HT1080 (cell line): ENCODE measurements at places on chromosomes 6 and 20.

DNA sequence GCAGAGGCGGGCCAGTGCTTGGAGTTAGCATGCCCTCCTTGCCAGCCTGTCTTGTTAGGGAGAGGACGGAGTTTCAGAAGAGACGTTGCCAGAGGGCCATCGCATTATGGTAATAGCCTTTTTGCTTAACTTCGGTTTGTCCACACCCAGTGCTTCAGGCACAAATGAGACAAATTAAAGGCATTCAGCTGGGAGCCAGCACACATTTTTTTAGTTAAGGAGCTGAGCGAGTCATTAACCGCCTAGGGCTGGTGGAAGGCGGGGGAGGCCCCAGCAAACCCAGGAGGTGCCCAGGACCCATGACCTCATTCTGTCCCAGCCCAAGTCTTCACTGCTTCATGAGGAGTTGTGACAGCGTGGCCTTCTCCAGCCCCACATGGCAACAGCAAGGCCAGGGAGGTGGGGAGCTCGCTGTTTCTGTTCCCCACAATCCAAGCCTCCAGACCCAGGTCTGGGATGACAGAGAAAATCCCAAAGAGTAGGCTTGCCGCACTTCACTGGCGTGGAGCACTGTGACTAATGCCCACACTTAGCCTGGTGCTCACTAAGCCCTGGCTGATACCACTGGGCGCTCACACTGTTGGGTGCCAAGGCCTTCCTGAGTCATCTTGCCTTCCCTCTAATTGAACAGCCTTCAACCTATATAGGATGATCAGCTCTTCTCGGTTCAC lies 237.1 kb downstream of the ANKRD60 start:
- peak; percentile 78 for DNase-seq

DNA sequence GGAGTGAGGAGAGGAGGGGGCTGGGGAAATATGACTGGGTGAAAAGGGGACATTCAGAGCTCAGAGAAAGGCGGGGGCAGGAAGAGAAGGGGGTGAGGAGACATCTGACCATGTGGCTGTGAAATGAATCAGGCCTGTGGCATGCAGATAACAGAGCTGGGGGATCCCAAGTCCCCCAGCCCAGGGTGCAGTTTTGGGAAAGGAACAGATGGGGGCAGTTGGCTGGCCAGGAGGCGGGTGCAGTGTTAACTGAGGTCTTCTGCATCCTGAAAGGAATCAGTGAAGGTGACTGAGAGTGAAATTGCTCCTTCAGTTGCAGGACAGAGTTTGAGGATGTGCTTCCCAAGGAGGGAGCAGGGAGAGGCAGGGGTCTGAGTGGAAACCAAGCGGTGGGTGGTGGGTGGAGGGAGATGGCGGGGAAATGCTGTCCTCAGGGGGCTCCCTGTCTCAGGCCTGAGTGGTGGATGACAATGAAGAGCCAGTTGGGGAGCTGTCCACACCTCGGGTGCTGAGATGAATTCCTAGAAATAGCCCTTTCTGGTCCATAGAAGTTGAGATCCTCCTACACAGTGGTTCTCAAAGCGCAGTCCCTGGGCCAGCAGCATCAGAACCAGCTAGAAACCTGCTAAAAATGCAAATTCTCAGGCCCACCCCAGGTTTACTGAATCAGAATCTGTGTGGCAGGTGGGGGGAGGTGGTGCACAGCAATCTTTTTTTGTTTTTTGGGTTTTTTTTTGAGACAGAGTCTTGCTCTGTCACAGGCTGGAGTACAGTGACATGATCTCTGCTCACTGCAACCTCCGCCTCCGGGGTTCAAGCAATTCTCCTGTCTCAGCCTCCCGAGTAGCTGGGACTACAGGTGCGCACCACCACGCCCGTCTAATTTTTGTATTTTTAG lies 26.0 kb upstream of the CCDC167 start:
- DNase-seq = no peak

GRCh38 chr6:67679566-67680296 lies 955.4 kb upstream of the ADGRB3 start:
- DNase-seq = no peak

GRCh38 chr20:14580418-14581074 lies 243.1 kb upstream of the FLRT3 start:
- DNase-seq = no peak

DNA sequence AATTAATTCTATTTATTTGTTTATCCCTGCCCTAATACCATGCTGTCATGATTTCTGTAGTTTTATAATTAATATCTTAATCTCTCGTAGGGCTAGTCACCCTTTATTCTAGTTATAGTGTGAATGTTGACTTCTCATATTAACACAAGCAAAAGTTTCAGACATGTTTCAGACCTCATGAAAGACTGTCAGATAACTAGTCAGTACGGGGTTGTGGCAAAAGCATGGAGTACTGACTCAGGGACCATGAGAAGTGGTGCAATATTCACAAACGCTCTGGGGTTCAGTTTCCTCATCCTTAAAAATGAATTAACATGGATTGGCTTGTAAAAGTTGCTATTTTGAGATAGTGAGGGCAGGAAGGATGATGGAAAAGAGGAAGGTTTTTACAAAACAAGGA lies 148.9 kb downstream of the TMEM200A start:
- DNase-seq = no peak

- no peak for DNase-seq
Measured at GRCh38 chr6:63097222-63097621, 114.0 kb upstream of the FKBP1C start.

GRCh38 chr20:18360635-18361034 lies 72.3 kb downstream of the ZNF133 start:
- DNase-seq = peak; percentile 15

DNA sequence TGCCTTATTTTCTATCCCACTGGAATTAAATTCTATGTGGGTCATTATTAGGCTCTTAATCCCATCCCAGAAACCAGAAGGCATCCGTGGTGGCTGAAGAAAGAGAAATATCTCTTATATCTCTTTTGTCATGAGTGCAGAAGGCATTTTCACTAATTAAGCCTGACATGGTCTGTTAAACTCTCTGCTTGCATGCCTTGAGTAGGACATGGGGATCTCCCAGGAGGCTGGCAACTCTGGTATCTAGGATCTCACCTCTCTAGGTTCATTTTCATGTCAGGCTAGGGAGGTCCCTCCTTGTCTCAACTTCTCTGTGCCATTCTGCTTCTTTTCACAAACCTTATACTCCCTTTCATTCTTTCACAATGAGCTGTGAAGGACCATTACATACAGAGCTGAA lies 25.3 kb upstream of the GPR63 start:
- DNase-seq = no peak

GRCh38 chr6:78861509-78861908 lies 5.8 kb upstream of the IRAK1BP1 start:
- no peak for DNase-seq

DNA sequence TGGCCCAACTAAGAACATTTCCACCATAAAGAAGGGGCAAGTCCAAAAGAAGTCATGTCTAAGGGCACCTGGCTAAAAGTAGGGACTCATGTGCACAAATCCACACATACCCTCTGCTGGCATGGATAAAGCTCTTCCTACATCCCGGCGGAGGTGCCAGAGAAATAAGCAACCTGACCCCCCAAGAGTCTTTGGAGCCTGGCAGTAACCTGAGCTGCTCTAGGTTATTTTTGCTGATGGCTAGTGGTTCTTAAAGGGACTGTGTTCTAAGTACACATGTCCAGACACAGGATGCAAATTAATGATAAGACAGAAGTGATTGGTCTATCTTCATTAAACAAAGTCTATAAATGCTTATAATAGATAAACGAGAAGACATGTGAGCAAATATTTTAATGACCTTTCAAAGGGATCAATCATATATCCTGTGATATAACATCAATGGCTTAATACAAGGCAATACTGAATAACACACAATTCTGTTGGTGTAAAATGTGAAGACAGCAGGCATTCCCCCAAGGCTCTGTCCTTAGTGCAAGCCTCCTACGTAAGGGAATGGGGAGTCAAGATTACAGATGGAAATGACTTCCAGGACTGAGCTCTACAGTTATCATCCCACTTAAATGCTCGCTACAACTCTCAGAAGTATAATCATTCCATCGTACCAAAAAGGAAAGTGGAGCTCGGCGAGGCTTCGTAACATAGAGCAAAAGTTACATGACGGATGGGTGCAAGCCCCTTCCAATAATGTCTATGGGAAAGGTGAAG lies 52.5 kb downstream of the HIVEP2 start:
- DNase-seq = no peak

DNA sequence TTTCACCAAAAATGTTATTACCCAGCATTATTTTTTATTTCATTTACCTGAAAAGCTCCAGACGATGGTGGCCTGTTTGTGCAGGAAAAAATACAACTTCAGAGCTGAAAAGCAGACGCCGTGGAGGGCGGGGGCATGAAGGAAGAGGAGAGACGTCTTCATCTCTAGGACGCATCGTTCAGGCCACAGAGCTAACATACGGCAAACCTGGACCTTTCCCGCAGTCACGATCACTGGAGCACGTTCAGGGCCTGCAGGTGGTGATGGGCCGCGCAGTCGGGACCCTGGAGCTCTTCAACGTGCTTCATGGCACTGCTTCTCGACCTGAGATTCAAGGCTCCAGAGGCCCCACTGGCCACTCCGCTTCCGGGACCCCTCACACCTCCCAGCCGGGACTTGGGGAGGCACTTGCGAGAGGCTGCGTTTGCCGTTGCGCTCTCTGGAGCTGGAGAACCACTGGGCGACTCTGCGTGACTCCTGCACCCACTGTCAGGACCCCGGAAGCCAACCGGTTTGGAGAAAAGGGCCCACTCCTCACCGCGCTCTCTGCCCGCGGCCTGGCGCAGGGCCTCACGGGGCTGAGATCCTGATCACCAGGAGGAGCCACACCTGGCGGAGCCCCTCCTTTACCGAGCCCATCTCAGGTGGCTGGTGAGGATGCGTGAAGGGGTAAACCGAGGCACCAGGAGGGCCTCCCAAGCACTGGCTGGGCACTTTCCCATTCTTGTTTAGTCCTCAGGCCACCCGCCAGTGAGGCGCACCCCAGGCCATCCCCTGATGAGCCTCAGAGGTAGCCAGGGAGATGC lies 164.4 kb upstream of the AFDN start:
- no peak for DNase-seq

GRCh38 chr6:389622-390021 lies 1.9 kb upstream of the IRF4 start:
- no peak for DNase-seq

GRCh38 chr6:17663226-17663625 lies 43.5 kb downstream of the NUP153 start:
- DNase-seq = no peak

DNA sequence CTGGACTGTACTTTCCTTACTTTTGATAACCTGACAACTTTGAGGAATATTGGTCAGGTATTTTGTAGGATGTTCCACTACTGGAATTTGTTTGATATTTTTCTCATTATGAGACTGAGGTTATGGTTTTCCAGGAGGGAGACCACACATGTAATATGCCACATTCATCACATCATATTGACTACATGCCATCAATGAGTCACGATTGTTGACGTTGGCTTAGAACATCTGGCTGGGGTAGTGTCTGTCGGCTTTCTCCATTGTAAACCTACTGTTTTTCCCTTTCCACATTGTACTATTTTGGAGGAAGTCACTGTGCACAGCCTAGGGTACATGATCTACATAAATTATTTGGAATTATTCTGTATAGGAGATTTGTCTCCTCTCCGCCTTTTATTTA lies 1.4 kb upstream of the STX11 start:
- no peak for DNase-seq

DNA sequence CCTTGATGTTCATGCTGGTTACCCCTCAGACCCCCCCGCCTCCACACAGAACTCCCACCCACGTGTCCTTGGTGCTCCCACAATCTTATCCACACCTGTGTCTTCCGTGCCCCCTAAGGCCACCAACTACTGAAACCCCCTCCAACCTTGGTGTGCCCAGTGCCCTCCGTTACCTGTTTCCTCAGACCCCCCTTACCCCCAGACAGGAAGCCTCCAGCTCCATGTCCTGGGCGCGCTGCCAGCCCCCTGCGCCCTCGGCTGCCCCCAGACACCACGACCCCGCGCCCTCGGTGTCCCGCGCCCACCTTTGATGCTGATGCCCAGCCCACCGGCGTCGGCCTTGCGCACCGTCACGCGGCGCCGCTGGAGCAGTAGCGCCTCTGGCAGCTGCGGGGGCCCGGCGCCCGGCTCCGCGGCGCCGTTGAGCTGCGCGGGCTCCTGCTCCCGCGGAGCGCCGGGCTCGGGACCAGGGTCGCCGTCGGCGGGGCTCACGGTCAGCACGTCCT lies 504 bp downstream of the SNTA1 start:
- no peak for DNase-seq

DNA sequence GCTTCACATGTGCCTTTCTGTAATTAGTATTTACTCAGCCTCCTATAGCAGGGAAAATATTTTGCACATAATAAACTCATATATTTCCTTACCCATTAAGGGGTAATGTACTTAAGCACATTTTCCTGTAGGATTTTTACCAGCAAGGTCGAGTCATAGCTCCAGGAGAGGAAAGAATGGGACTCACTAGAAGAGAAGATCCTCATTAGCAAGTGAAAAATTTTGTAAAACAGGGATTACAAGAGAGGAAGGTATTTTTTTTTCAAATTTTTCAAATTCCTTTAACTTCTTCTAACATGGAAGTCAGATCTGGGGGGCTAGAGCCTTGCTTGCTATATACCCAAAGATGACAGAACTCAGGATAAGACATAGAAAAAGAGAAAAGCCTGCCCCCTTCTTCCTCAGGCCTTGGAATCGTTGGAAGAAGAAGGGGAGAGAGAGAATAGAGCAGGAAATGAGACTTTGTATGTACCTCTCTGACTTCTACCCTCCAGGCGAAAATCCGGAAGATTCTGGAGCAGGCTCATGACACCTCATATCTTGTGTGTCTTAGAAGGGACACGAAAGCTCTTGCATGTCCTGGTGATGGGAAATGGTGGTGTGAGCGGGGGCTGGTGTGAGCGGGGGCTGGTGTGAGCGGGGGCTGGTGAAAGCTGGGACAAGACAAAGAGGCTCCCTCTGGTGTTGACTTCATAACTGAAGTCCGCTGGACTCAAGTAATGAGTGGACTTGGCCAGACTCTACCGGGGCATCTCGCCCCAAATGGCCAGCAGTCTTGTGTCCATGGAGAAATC lies 256.9 kb upstream of the PLCB4 start:
- DNase-seq = no peak

GRCh38 chr6:3397229-3398164 lies 59.4 kb downstream of the SLC22A23 start:
- DNase-seq = no peak

DNA sequence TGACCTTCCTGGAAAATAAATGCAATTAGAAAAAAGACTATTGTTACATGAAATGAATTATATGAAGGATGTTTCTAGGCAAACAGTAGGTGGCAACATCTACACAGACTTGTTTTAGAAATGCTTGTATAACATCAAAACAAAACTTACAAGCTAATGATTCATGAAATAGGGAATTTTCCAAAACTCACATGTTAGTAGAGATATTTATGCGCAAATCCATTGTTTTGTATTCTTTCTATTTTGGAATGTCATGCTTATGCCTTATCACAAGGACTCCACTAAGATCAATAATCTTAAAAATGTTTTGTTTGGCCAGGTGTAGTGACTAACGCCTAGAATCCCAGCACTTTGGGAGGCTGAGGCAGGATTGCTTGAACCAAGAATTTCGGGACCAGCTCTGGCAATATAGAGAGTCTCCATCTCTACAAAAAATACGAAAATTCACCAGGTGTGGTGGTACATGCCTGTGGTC lies 32.3 kb upstream of the LGSN start:
- no peak for DNase-seq

DNA sequence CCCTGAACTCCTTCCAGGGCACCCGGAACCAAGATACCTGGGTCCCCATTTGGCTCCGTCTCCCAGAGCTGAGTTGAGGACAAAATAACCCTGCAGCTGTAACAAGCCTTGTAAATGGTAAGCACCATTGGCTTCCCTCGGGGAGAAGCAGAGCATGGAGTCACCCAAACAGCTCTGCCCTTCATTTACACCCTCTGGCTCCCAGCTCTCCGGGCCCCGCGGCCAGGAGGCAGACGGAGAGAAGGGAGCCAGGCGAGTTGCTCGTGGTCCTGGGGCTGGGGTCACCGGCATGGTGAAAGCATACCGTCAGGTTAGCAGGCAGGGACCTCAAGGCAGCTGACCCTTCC lies 2.1 kb downstream of the TFEB start:
- no peak for DNase-seq
